Muscle of leg (tissue), 16 donors: ENCODE measurements at places on chromosomes 5 and 9.

GRCh38 chr5:153952893-153953292, 85.8 kb downstream of the FAM114A2 start:
- peak; percentile 89 for DNase-seq

DNA sequence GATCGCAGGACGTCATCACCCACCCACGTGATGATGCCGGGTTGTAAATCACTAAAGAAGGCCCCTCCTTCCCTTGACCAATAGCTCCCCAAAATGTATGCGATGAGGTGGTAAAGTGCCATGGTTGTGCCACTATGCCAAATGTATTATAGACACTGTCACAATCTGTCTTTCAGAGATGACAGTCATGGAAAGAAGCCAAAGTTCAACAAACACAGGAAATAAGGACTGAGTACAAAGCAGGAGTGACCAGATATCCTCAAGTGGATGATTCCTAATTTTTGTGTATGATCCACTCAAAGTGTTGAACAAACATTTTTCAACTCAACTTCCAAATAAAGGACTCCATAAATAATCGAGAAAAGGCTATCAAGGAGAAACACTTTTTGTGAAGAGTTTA, 12.5 kb downstream of the GLIS3 start:
- DNase-seq = no peak

GRCh38 chr5:176131771-176132170, 106.5 kb upstream of the SIMC1 start:
- DNase-seq = no peak

DNA sequence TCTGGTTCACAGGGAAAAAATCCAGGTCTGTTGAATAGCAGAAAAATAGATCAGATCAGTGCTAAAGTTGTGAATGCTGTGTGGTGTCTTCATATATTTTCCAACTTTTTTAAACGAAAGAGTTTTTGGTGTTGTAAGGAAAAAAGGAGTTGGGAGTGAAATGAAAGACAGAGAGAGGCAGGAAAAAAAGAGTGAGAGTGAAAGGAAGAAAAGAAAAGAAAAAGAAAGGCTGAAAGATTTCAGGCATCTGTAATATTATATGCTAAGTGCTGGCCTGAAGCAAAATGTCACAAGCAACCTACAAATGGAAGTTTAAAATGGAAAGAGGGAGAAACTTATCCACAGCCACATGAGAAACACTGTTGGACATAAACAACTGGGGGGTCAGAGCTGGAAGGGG, 124.4 kb downstream of the EBF1 start:
- DNase-seq = no peak

- DNase-seq = no peak
Measured at GRCh38 chr5:132771503-132771998, 5.5 kb downstream of the SEPTIN8 start.

DNA sequence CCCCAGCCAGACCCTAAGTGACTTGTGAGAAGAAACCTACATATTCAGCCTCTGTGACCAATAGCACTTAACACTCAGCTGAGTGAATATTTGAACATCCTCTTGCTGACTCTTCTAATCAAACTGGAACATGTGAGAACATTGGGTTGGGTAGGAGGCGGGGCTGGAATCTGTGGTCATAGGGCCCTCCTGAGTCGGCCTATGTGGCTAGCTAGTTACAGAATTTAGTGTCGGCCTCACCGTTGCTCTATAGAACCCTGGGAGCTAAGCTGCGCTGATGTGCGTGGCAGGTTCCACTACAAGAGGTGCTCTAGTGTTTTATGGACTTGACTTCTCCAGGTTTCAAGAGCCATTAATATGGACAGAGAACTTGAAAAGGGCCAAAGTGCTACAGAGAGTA, 138.8 kb downstream of the DROSHA start:
- DNase-seq = no peak

DNA sequence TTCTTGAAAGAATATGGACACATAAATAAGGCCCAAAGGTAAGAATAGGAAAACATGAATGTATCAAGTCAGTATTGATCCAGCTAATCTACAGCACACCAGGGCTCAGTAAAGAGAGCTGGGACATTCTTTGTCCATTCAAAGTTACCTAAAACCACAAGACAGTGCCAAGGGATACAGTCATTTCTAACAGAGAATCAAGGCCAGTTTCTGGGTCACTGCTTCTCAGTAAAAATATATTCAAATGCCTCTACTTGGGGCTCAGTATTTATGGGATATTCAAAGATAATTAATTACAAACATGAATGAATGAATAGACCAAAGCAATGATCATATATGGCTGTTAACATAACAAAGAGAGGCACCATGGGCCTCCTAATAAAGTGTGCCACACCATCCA, 34.9 kb downstream of the MTMR12 start:
- DNase-seq = no peak

DNA sequence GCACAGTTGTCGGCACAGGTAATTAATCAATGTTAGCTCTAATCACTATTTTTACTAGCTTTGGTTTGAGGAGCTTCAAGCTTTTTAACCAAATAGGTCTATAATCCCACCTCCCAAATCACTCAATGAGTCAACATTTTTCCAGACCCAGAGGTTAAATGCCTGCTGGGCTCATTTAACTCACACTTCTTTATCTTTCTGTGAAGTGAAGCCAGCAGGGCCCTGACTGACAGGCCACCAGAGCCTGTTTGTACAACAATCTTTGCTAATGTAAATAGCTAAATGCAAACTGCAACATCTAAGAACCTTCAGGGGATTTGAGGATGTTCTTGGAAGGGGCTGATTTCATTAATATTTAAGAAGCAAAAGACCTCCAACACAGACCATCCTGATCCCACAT, 98.4 kb upstream of the NREP start:
- no peak for DNase-seq

- DNase-seq = peak; percentile 25
Measured at GRCh38 chr9:136292591-136293448, 11.1 kb downstream of the CCDC187 start.

DNA sequence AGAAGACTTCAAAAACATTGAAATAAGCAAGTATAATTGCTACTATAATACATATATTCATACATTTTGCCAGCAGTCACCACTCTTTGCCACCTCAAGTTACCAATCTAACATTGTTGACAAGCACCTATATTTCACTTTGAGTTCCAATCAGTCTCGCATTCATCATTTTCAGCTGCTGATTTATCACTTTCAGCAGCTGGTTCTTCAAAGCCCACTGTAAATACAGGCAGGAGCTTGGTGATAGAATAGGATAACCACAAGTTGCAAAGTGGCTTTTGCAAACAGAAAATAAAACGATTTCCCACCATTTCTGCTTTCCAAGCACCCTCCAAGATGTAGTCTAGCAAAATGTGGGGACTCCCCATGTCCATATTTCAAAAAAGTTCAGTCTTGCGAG, 114.2 kb upstream of the ITGA1 start:
- DNase-seq = no peak

GRCh38 chr9:122382901-122383850, 12.4 kb downstream of the PTGS1 start:
- peak; percentile 88 for DNase-seq

- peak; percentile 85 for DNase-seq
Measured at GRCh38 chr9:16726029-16726428, 144.4 kb downstream of the BNC2 start.

- DNase-seq = peak; percentile 10
Measured at GRCh38 chr5:96648593-96648992, 13.6 kb upstream of the CAST start.

DNA sequence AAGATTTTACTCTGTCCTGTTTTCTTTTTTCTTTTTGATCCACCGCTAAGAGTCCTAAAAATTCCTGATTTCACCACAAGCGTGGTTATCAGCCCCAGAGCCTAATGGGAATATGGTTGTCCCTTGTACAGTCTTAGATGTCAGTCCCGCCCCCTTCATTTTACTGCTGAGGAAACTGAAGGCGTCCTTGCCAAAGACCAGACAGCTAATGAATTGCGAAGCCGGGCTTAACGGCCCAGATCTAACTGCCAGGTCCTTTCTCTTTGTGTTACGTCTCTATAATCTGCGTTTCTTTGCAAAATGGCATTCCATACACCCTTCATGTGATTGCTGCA, 497 bp downstream of the NSA2 start:
- peak; percentile 50 for DNase-seq

- DNase-seq = no peak
Measured at GRCh38 chr9:109506097-109506712, 8.1 kb upstream of the PTPN3 start.

- DNase-seq = no peak
Measured at GRCh38 chr9:89442501-89442978, 55.4 kb downstream of the SEMA4D start.

- peak; percentile 82 for DNase-seq
Measured at GRCh38 chr5:132227235-132227484, 493 bp downstream of the P4HA2 start.

DNA sequence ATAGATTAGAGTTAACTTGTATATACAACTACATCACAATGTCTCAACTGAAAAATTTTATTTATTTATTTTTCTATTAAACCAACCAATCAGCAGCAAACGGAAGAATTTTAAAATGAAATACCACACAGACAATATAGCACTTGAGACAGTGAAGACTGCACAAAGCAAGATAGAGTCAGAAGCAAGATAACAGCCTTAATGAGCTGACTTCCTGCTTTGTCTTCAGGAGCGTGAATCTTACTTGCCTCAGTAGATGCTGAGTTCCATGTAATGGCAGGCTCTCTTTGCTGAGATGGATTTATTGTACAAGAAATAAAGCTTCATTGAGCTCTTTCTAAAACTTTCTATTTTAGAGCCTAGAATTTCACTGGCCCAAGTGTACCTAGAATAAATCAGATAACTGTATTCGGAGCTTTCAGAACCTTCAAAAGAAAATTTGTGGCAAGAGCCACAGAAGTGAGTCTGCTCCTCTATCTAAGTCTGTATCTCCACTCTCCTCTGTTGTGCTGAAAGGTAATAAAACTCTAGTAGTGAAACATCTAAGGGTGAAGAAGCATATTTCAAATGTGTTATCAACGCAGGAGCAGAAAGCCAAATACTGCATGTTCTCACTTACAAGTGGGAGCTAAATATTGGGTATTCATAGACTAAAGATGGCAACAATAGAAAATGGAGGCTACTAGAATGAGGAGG, 83.3 kb upstream of the ANKRD55 start:
- no peak for DNase-seq

- DNase-seq = no peak
Measured at GRCh38 chr9:34627716-34628655, 880 bp downstream of the ARID3C start.

GRCh38 chr5:80140496-80140895, 105.3 kb downstream of the THBS4 start:
- no peak for DNase-seq

DNA sequence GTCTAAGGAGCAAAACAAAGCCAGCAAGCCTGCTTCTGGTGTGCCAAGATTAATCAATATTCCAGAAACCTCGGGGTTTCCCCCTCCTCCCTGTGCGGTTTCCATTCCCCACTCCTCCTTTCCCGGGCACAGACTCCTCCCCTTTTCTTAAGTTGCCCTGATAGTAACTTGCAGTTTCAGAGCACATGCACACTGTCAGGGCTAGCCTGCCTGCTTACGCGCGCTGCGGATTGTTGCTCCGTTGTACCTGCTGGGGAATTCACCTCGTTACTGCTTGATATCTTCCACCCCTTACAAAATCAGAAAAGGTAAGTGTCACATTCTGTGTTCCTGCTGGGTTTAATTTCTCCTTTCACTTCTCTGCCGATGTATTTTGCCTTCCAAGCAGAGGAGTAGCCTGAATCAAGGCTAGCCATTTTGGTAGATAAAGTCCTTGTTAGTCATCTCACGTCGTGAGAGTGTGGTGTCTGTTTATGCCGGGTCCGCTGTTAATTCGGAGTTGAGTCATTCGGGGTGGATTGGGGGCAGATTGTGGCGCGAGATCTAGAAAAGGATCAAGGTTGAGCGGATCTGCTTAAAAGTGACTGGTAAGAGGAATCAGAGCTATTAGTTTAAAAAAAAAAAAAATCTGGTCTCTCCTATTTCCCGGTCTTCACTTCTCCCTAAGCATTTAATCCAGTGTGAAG, at the start of gene SLC1A3:
Gene SLC1A3 (plus strand): TSS at position 179 of the 686 bp plus-strand sequence. CDS start 1,818 bp downstream, outside the sequence.
- DNase-seq = peak; percentile 90

DNA sequence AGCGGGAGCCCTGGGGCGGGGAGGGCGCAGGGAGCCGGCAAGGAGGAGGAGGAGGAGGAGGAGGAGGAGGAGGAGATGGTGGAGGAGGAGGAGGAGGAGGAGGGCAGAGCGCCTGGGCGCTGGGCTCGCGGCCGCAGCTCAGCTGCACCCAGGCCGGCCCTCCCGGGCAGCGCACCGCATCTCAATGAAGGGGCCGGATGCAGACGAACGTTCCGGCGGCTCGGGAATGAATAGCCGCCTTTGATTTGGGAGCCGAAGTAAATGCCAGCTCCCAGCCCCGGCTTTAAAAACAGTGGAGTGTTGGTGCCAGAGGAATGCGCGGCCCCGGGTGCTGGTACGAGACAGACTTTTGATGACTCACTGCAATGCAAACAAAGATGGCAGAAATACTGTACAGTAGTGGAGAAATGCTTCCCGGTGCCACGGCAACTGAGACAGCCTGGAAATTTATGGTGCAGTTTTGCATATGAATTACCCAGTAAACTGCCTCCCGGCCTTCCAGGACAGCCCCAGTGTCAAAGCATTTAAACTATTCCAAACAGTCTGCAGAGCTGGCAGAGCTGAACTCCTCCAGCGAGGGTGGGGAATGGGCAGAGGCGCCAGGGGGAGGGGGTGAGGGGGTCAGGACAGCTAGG, 43.1 kb downstream of the NACC2 start:
- peak; percentile 85 for DNase-seq

GRCh38 chr5:74424162-74424868, 216.2 kb downstream of the ENC1 start:
- DNase-seq = no peak

- DNase-seq = no peak
Measured at GRCh38 chr5:148827723-148828122, 1.3 kb downstream of the ADRB2 start.

GRCh38 chr5:132454361-132454760, 36.2 kb downstream of the IRF1 start:
- no peak for DNase-seq

- DNase-seq = no peak
Measured at GRCh38 chr9:33254211-33254610, 10.3 kb downstream of the BAG1 start.

DNA sequence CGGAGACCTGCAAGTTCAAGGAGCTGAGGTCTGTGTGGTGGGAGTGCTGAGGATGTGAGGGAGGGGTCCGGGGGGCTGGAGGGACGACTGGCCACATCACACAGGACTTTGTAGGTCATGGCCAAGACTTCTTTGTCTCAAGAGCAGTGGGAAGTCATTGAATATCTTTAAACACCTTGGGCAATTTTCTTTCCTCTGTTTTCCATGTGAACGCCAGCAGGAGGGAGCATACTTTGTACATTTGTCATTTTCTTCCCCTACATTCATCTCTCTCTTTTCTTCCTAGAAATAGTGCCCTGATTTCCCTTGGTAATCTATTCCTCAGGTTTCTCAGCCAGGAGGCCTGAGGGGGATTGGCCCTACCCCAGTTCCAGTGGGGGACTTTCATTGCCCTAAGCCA, 153.7 kb upstream of the MSX2 start:
- no peak for DNase-seq

GRCh38 chr5:155765715-155766114, 561.2 kb upstream of the SGCD start:
- no peak for DNase-seq

DNA sequence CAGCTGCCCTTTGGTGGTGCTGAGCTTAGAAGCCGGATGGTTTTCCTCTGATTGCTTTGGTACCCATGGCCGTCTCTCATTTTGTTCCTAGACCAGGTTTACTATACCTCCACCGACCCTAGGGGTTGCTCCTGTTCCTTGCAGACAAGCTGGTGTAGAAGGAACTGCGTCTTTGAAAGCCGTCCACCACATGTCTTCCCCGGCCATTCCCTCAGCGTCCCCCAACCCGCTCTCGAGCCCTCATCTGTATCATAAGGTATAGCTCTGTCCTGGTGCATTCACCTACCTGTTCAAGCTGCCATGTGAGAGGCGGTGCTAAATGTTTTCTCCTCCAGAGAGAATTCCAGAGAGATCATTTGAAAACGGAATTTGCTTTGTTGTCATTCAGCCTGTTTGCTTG, 39.5 kb downstream of the TENT4A start:
- DNase-seq = no peak
